T-helper 2 cell (primary cell): ENCODE measurements at places on chromosomes 3 and 15.

DNA sequence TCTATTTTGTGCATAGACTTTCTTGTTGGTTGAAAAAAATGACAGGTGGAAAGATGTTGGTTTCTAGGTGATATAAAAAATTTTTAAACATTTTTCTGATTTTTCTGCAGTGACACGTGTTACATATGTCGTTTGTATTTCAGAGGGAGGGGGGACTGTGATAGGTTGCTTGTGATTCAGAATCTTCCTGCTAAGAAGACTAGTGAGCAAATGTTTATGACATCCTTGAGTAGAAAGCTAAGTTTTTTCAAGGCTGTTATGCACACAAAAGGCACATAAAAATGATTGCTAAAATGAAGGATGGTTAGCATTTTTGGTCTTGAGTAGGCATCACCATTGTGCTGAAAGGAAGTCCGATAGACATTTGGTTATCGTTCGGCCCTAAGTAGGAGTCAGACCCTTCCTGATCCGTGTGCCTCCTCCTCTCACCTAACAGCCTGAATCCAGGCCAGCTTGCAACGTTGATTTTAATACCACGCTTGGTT, 1.5 kb downstream of the ZNF639 start:
- no peak for DNase-seq

GRCh38 chr3:46617941-46618340, 5.6 kb downstream of the FAM240A start:
- no peak for DNase-seq

DNA sequence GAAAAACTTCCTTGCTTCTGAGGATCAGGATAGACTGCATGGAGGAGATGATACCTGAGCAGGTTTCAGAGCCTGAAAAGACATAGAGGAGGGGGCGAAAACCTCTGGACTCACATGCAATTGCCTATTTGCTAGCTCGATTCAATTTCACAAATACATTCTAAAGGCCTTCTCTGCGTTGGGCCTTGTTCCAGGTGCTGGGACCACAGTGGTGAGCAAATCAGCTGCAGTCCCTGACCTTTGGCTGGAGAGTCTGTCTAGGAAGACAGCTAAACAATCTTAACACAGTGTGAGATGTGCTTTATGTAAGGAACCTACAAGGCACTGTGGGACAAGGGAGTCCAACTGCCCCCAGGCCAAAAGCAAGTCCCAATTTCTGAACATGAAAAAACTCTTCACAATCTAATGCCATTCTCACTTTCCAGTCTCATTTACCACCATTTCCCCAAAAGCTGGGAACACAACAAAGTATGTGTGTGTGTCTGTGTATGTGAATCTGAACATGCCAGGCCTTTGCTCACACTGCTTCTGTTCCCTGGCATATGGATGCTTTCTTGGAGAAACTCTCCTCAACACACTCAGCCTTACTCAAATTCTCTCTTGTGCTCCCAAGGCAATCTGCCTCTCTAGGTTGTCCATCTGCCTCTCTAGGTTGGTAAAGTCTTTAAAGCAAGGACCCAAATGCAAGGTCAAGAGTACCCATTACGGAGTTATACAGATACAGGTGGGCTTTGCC, 2.1 kb upstream of the PCCB start:
- no peak for DNase-seq

GRCh38 chr3:183193762-183194689, 31.5 kb upstream of the LAMP3 start:
- DNase-seq, result no peak

- DNase-seq, result no peak
Measured at GRCh38 chr3:67176396-67176795, 178.3 kb downstream of the KBTBD8 start.

DNA sequence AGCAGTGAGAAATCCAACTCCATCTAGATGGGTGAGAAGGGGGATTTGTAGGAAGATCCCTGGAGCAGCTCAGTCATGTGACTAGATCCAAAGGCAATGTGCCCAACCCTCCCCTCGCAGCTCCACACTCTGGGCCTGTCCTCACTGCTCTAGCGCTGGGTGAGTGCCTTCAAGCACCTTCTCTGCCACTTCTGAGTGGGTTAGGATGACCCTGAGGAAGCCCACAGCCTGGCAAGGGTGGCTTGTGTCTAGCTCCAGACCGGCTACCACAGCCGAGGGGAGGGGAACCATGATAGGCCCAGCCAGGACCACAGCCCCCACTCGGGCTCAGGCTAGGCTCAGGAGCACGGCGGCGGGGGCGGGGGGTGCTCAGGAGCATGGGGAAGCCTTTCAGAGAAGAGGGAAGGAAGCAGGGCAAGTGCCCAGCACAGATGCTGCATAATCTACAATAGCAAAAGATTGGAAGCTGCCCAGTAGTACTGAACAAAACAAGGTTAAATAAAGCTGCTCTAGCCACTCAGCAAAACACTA, 1.7 kb downstream of the SPATA12 start:
- no peak for DNase-seq

- DNase-seq, result no peak
Measured at GRCh38 chr3:176514297-176514696, 683.0 kb downstream of the TBL1XR1 start.

- DNase-seq, result no peak
Measured at GRCh38 chr3:145032791-145033190, 1061.2 kb downstream of the DIPK2A start.

DNA sequence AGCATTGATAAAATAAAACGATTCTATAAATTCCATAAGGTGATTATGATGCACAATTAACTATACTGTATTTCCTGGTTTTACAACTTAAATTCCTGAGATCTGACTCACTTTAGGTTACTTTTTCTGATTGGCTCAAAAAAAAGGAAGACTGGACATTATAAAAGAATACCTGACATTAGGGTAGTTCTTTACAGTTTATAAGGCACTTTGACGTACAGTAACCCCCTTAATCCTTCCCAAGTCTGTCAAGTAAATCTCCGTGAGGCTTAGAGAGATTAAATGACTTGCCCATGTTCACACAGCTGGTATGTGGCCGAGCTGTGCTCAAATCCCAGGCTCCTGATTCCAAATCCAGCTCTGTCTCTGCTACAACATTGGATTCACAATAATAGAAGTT, 1.0 kb upstream of the SLTM start:
- no peak for DNase-seq

DNA sequence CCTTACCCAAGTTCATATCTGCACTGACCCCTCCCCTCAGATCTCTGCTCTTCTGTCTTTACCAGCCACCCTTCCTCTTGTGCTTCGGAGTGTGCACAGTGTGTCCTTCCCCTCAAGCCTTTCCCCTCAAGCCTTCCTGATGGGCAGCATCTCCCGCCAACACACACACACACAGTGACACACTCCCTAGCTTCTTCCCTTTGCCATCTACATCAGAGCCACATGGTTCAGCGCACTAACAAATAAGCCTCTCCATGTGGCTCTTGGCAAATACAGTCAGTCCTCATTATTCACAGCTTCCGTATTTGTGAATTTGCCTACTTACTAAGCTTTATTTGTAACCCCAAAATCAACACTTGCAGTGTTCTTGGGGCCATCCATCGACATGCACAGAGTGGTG, 37.5 kb downstream of the SH3BP5 start:
- no peak for DNase-seq

- DNase-seq, result no peak
Measured at GRCh38 chr3:196140224-196140623, 58.3 kb upstream of the TFRC start.

- no peak for DNase-seq
Measured at GRCh38 chr3:58792921-58793451, 126.4 kb upstream of the FAM3D start.

GRCh38 chr3:168213920-168214319, 118.2 kb upstream of the GOLIM4 start:
- no peak for DNase-seq

- no peak for DNase-seq
Measured at GRCh38 chr3:73291541-73291940, 230.1 kb downstream of the EBLN2 start.

DNA sequence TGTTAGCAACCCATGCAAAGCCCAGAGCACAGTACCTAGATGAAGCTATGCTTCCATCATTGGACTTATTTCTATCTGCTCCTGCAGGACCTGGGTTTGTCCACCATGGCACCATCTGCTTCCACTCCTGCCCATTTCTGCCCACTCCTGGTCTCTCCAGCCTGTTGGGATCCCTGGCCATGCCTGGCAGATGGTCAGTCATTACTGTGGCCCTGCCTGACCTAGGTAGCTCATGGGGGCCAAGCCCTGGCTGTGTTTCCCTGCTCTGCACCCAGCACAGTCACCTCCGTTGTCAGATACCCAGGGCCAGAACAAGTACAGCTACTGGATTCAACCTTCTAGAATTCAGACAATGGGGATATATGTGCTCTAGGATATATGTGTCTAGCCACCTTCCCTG, 185.8 kb upstream of the TLE3 start:
- no peak for DNase-seq

DNA sequence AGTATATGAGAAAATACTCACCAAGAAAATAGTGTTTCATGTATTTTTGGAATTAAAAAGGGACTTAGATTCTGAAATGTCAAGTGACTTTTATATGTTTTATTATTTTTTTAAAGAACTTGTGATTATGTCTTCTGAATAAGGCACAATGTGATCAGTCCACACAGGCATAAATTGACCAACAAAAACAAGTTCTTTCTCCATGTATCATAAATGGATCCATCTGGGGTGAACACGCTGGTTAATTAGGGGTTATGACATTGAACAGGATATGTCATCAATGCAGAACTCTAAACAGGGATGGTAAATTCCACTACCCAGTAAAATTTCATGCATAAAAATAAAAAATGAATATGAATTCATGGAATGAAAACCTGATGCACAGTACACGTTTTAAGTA, 31.3 kb upstream of the PIK3CA start:
- DNase-seq, result no peak

DNA sequence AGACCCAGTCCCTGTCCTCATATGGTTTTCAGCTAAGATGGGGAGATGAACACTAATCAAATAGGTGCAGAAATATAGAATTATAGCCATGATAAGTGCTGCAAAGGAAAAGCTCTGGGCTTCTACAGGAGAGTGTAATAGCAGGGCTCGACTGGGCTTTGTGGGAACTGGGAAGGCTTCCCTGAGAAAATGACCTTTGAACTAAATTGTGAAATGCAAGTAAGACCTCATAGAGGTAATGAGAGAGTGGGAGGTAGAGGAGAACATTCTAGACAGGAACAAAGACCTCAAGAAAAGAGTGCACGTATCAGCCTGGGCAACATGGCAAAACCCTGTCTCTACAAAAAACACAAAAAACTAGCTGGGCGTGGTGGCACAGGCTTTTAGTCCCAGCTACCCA, 231.6 kb downstream of the ABHD5 start:
- no peak for DNase-seq

GRCh38 chr3:66747261-66747660, 246.4 kb upstream of the LRIG1 start:
- DNase-seq, result no peak

- DNase-seq, result no peak
Measured at GRCh38 chr3:108181172-108181571, 41.1 kb downstream of the IFT57 start.

- DNase-seq, result no peak
Measured at GRCh38 chr3:51712963-51713362, 6.1 kb downstream of the GRM2 start.

DNA sequence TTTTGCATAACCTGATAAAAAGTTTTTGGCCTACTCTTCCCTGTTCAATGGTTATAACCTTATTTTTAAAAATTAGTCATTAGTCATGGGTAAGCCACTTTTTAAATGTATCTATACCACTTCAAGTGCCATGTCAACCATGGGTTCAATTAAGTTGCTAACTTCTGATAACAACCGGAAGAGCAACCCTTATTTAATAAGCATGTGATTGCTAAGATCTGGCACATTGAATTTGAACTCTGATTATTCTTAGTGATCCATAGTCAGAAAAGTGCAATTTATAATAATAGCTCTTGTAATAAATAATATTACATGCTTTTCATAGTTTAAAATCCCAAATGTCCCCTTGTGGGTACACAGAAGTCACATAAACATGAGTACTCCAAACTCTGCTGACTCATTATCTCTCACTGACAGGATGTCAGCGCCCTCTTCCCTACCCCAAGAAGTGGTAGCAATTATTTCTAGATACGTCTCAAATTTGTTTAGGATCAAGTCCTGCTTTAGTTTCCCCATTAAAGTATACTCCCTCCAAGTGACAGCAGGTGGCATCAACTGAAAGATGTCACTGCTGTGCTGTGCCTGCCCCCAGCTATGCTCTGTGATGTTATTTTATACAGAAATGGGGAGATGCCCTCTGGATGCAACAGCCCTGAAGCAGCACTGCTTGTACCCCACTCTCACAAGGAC, 18.6 kb downstream of the SAMD7 start:
- DNase-seq, result no peak

DNA sequence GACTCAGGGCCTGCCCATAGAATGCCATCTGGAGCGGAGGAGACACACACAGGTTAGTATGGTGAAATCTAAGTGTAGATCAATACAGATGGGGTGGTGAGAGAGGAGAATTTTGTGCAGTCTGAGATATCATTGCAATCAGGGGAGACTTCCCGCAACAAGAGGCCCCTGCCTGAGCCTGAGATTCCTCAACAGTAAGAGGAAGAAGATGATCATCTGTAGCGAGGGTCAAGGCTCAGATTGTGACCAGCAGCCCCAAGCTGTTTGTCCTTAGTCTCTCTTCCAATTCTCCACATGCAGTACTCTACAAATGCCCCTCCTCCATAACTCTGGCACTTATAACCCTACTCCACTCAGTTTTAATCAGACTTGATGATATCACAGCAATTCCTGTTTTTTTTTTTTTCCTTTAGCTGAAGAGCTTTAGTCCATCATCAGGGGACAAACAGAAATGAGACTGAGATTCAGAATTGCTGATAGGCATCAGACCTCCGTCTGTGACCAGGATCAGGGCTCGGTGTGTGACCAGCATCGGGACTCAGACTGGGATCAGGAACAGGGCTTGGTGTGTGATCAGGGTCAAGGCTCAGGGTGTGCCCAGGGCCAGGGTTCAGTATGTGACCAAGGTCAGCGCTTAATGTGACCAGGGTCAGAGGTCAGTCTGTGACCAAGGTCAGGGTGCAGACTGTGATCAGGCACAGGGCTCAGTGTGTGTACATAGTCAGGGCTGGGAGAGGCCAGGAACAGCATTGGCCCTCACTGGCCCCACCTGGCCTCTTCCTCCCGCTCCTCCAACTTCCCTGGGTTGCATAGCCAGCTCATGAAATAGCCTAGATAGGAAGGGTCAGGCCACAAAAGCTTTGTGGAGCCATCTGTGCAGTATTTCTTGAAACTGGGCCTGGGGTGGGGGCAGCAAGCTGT, 14.1 kb downstream of the LOXL1 start:
- no peak for DNase-seq

GRCh38 chr15:58043192-58043903, 22.2 kb downstream of the ALDH1A2 start:
- no peak for DNase-seq
